Fibroblast of skin of left quadriceps (primary cell): ENCODE measurements at places on chromosomes 4 and X.

GRCh38 chrX:39705290-39705689, 392.5 kb downstream of the BCOR start:
- DNase-seq = peak; percentile 56

DNA sequence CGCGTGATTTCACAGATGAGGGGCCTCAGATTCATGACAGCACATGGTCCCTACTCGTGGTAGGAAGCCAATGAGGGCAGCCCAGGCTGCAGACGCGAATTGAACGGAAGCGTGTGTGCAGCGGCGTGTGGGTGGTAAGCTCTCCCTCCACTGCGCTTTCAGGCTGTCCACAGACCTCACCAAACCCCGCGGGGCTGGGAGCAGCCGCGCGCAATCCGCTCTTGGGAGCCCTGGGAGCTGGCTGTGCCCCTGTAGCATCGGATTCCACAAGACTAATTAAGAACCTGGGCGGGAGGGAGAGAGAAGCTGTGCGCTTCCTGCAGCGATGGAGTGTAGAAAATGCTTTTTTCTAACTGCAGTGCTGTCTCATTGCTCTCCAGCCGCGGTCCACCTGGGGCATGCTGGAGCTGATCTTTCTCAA, 134.9 kb downstream of the STOX2 start:
- no peak for DNase-seq

GRCh38 chr4:138078751-138079520, 163.2 kb downstream of the SLC7A11 start:
- DNase-seq = no peak

GRCh38 chr4:182929296-182929695, 12.1 kb upstream of the DCTD start:
- DNase-seq = peak; percentile 90

- peak; percentile 68 for DNase-seq
Observed at GRCh38 chrX:72131317-72132294, at the start of gene RTL5. TSS of gene RTL5 (minus strand) at chrX:72131915.

GRCh38 chrX:2863646-2864045, 34.9 kb downstream of the GYG2 start:
- DNase-seq = peak; percentile 22

GRCh38 chrX:7904562-7904961, 22.7 kb downstream of the PNPLA4 start:
- DNase-seq = no peak

DNA sequence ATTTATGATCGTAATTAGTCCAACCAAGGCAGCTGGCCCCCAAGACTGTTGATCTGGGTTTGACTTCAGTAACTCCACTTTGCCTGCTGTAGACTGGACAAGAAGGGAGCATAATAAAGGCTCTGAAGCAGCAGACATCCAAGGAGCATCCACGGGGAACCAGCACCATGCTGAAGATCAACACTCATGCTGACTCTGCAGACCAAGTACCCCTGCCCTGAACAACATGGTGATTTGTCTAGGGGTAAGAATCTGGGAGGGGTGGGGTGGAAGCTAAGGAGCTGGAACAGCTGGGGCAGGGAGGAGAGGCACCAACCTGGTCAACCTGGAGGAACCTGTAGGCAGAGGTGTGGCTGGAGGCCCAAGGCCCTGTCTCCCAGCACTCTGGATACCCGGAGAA, 2.1 kb downstream of the TEC start:
- DNase-seq = no peak

GRCh38 chr4:1356181-1356998, 9.4 kb downstream of the UVSSA start:
- no peak for DNase-seq

DNA sequence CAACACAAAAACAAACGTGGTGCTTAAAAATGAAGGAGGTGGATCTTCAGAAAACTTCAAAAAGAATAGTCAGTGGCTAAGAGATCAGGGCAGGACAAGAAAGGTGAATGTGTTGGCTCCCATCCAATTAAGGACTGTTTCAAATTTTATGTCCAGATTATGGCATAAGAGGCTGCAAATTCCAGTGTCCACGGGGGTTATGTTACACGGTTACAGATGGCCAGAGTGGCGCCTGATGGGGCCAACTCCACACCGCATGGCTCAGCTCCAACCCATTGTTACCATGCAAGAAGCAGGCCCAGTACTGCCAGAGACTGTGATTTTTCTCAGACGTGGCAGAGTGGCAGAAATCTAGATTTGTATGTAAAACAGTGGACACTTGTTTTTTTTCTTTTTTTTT, 168.4 kb upstream of the TENM3 start:
- DNase-seq = no peak

GRCh38 chr4:40991908-40992307, 222.4 kb downstream of the APBB2 start:
- no peak for DNase-seq

DNA sequence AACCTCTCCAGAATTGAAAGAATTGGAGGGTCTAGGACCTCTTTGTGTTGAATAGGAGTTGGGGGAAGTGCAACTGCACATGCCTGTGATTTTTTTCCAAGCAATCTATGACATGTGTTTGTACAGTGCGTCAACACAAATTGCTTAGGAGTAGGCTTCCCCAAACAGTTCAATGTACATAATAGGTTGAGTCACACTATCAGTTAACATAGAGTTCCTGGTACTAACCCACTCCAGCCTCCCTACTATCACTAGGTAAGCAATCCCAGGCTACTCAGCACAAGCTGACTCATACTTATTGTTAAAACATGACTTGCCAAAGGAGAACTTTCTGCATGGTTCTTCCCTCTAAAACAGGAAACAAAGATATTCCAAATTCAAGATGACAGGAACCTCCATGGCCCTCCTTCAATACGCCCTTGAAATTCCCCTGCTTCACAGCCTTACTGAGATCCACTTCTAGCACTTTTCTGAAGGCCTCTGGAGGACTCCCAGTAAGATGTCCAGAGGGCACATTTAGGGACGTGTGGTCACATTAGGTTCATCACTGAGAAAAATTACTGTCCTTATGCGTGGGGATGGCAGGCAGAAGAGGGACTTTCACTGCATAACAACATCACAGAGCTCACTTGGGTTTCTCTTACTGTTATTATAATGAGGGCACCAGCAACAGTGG, 8.4 kb upstream of the VSIG1 start:
- DNase-seq = peak; percentile 9

DNA sequence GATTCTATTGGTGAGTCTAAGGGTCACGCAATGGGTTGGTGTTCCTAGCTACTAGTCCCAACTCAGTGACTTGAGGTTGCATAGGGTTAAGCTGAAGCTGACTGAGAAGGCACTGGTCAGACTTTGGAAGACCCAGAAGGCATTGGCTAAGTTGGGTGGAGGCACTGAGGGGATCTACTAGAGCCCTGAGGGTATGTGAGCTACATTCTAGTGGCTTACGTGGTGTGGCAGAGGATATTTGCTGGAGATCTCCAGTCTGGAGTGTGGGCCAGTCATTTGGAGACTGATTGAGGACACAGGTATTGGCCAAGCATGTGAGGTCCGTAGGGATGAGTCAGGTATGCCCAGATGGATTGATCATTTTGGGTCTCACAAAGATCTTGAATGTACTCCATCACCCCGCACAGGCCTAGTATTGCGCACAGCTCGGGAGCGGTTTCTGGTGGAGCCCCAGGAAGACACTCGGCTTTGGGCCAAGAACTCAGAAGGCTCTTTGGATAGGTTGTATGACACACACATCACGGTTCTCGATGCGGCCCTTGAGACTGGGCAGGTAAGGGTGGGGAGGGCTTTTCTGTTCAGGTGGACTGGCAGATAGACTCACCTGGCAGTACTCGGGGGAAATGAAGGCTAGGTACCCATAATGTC, 7.2 kb downstream of the USP11 start:
- DNase-seq = no peak

GRCh38 chr4:169859366-169860216, 101.8 kb upstream of the HPF1 start:
- no peak for DNase-seq

DNA sequence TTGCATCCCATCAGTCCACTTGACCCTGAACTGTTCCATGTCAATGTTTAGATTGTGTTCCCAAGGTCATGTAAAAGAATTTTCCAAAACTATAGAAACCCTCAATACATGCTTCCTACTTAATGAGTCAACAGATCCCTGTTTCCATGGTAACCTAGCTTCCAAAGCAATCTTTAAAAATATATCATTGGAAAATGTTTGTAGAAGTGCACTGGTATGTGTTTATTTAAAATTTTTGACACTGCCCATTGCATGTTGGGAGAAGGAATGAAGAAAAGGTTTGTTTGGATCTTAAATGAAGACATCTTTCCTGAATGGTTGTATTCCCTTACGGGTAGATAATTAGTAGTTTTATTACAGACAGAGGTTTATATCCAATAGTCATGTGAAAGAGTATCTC, 345.3 kb downstream of the GABRG1 start:
- DNase-seq = no peak

DNA sequence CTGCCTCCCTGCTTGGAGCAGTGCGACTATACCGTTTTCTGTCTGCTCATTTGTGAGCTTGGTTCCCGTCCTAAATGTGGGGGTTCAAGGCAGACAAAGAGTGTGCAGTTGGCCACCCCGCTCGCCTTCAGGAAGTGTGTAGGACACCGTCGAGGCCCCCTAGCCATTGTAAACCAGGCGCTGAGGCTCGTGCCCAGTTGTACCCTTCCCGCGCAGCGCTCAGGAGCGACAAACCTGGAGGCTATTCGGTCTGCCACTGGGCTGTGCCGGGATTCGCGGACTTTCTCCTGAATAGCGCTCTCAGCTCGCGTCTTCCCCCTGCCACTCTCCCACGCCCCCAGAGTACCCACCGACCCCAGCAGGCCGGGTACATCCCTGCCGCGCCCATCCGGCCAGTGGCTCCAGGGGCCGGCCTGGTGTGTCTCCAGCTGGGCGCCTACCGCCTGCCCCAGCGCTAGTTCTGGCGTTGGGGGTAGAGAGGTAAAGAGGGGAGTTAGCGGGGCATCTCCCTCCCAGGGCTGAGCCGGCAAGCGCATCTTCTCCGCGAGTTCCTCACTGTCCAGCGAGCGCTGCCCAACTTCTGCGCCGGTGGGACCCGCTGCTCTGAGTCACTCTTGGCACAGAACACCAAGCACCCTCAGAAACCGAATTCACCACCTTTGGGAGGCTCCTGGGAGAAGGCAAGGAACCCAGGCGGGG, 880 bp upstream of the LONRF3 start:
- DNase-seq = no peak

GRCh38 chrX:11543249-11543648, 122.5 kb downstream of the ARHGAP6 start:
- DNase-seq = no peak

DNA sequence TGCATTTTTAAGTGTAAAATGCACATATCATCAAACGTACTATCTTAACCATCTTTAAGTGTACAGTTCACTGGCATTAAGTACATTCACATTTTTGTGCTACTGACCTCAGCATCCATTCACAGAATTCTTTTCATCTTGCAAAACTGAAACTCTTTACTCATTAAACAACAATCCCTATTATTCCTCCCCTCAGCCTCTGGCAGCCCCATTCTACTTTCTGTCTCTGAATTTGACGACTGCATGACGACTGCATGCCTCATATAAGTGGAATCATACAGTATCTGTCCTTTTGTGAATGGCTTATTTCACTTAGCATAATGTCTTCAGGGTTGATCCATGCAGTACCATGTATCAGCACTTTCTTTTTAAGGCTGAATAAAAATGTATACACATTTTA, 38.7 kb downstream of the CNKSR2 start:
- peak; percentile 2 for DNase-seq

GRCh38 chrX:46978341-46979291, 66.4 kb downstream of the JADE3 start:
- DNase-seq = peak; percentile 26

DNA sequence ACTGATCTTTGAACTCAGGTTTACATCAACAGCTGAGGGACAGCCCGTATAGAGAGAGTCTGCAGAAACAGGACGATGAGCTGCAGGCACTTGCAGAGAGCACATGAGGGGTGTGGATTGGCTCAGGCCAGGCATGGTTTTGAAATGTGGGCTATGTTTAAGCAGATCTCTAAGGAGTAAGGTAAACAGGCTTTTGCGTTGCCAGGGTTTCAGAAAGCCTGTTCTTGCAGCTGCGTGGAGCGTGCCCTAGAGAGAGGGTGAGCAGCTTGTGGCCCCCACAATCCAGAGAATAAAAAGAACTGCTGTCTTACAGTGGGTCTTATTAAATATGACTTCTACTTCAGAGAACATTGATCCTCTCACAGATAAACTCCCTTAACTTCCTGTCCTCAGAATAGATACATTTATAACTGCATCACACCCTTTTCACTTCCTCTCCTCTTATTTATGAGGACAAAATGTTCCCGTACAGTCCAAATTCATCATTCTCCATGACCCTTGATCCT, 64.1 kb downstream of the TMA16 start:
- no peak for DNase-seq

GRCh38 chrX:48685416-48685815, 1.8 kb downstream of the WAS start:
- DNase-seq = no peak

GRCh38 chr4:2292646-2293108, 30.8 kb upstream of the MXD4 start:
- peak; percentile 66 for DNase-seq
